ENCODE measurements at places on chromosomes 1 and 21.
A peak's percentile ranks its signal among the peaks of the same experiment; 100 is the strongest.

- no peak for DNase-seq
These were observed 47.8 kb upstream of the ZP4 start for GRCh38 chr1:237938553-237938952.

- DNase-seq = no peak
These were observed 16.0 kb downstream of the IFFO2 start for GRCh38 chr1:18940303-18941020.

DNA sequence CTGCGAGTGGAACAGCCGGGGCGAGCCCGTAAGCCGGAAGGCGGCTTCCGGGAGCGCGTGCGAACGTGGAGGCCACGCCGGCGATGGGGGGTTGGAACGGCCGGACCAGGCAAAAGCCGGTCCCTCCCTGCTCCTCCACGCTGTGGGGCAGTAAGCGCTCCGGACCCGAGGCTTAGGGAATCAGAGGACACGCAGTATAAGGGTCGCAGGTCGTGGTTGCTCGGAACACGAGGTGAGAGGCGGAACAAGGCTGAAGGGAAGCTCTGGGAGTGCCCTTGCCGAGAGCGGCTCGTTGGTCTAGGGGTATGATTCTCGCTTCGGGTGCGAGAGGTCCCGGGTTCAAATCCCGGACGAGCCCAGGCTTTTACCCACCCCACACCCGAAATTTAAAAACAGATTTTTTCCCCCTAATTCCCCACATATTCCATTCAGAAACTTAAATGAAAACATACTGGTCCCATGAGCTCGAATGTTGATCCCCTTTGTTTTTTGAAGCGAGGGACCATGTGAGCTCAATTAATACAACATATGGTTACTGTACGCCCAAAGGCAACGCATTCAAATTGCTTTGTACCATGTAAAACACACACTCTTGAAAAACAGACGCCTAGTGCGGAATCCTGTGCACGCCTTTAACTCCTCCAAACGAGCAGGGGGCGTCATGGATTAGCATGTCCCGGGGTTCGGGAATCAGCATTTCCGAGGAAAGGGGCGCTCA lies 7.2 kb upstream of the MPZL1 start:
- peak; percentile 32 for DNase-seq

- no peak for DNase-seq
These were observed 8.0 kb downstream of the PLXNA2 start for GRCh38 chr1:208235982-208236761.

GRCh38 chr1:230224101-230224960 lies 157.3 kb downstream of the GALNT2 start:
- DNase-seq = no peak
